ENCODE measurements at places on chromosomes 12 and 14.

DNA sequence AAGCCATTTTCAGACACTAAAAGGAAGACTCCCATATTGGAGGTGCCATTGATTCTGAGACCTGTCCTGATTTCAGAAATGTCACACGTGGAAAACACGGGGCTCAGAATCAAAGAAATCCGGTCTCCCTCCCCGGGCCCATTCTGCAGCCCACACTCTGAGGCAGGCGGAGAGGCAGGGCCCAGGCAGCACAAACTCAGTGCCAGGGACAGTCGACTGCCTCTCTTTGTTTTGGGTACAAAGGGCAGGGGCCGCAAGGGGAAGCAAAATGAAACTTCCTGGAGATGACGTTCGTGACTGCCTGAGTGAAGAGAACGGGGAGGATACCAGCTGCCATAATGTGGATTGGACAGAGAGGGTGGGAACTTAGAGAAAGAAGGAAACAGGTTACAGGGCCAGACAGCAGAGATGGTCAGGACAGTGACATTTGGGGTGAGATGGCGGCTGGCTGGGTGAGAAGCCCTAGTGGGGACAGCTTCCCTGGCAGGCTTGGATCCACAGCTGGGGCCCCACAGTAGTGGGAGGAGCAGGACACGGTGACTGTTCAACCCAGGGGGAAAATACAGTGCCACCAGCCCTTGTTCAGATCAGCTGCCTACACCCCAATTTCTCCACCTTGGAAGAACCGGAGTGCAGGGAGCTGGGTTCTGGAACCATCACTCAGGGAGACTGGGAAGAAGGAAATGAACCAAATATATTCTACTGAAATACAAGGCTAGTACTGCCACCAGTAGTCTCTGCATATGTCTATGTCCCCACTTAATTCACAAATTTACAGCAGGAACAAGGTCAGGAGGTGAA, 8.1 kb downstream of the GAPDH start:
- DNase-seq = no peak

- peak; percentile 61 for DNase-seq
Measured at GRCh38 chr12:70196811-70197281, 46.4 kb upstream of the CNOT2 start.

DNA sequence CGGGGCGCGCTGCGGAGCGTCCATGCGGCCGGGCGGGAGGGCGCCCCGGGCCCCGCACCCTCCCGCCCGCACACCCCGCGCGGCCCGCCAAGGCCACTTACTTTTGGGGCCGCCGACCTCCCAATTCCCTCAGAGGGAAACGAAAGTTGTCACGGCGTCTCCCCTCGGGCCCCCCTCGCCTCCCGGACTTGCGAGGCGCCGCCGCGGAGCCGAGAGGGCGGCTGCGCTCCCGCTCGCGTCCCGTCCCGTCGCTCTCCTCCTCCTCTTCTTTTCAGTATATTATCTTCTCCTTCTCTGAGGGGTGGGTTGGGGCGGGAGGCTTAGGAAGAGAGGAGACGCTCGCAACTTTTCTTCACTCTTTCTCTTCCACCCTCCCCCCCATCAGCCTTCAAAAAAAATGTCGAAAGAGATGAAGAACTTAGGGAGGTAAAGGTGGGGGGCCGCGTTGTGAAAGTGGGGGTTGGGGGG, 613 bp downstream of the DUSP16 start:
- DNase-seq = peak; percentile 72

DNA sequence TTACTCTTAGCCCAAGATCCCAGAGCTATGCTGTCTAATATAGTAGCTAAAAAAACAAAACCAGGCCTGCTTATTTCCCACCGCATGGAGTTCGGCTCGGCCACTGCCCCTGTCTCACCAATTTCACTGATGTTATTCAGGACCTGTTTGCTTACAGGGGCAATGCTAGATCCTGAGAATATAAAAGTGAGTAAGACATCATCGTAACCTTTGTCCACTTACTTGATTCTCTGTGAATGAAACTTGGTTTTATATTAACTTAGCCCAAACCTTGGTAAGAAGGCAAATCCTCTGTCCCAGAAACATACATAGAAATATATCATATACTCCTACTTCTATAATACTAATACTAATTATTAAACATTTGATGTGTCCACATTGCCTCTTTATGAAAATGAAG, 56.6 kb downstream of the RNFT2 start:
- DNase-seq = no peak

DNA sequence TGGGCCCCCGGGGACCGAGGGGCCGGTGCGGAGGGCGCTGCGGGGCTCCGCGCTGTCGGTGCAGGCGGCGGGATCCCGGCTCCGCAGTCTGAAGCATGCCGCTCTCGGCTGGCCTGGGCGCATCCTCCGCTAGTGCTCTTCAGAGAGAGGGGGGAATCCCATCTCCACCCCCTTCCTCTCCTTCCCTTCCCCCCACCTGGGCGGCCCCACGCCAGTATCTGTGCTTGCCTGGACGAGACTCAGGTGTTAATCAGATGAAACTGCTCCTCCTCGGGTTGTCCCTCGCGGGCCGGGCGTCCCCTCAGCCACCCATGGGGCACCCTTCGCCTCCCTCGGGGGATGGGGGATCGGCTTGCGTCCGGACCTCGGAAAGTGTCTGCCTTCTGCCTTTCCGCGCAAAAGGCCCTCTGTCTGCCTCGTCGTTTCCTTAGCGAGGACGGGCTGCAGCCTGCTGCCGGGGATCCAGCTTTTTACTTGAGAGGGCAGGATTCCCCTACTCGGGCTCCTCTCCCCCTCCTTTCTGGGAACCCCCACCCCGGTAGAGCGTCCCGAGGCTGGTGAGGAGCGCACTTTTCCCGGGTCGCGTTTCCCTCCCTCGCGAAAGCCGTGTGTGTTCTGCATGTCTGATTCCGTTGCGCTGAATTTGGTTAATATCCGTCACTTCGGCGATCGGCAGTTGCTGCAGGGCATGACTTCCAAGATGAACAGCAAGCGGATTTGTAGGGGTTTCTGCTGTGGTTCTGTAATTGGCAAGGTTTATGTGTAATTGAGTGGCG, 1.1 kb downstream of the GPHN start:
- DNase-seq = peak; percentile 63

DNA sequence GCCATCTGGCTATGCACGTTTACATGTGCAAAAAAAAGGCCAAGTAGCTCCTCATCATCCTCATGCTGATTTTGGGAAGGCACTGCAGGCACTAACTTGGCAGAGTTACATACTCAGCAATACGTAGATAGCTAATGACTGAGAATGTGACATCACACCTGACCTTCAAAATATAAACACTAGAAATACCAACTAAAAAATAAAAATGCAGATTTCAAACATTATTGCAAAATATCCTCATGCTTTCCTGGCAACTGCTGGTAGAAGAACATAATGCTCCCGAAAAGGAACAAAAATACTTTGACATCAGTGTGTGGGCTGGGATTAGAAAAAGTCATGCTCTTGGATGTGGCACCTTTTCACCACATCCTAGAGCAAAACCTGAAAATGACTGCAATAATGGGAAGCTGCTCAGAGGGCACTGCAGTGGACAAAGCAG, 153.2 kb upstream of the ABCD2 start:
- DNase-seq = peak; percentile 65

DNA sequence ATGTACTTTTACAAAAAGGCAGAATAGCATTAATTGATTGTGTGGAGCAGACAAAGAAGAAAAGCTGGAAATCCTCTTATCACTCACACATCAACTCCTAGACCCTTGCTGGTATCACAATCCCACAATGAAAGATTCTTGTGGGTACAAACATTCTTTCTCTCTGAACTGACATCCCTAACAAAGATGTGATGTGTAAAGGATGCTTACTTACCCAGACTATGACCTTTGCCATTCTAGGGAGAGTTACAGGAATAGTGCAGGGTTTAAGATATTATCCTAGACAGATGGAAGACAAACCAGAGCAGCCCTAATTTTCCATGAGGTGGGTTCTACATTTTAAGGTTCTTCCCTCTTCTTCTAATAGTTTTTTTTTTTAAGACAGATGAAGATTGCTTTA, 60.4 kb upstream of the SLC6A15 start:
- DNase-seq = no peak

DNA sequence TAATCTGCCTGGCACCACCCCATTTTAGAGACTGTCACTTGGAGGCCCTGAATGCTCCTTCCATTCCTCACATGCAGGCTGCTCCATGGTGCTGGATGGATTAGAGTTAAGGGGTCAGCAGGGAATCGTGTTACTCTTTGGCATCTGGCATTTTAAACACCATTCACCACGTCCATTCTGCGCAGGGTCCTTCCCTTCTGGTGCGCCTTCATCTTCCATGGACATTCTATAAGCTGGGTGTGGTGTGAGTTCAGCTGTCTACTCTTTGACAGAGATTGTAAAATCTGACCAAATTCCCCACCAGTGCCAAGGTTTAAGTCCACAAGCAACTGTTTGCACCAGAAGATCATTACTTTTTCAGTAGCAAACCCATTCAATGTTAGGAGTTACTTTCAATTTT, 47.8 kb downstream of the GIT2 start:
- DNase-seq = peak; percentile 15

DNA sequence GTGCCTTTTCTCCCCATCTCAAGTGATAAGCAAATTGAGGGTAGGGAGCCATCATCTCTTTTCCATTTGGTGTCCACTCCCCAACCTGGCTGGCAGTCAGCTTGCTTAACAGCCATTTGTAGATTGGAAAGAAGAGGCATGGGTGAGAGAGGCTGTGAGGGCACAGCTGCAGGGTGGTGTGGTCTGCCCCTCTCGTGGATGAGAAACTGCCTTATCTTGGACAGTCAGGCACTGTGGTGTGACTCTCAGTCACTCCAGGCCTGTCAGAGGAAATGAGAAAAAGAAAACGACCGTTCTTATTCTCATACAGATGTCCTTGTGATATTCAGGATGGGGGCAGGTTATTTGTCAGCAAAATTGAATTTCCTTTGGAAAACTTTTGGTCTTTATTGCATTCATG, 65.1 kb upstream of the SRSF5 start:
- no peak for DNase-seq

DNA sequence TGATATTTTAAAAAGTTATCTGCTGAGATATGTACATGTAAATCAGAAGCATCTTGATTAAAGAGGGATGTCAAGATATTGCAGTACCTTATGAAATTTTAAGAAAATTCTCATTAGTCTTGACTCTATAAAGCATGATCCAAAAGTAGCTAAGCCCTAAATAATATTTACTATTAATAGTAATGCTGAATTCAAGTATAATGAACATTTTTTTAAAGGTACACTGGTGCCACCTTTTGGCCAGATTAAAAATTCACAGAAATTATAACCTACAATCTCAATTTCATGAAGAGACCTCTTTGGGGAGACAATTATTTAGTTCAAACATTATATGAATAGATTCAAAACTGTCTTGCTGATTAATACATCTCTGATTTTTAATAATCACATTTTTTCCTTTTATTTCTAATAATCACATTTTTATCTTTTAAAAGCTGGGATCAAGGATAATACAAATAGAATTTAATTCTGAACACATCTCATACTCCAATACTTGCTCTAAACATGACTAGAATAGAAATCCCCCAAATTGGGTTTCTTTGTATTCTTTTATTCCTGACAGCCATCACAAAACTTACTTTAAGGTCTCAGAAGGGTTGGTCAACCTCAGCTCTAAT, 13.4 kb downstream of the AKAP5 start:
- DNase-seq = peak; percentile 67

DNA sequence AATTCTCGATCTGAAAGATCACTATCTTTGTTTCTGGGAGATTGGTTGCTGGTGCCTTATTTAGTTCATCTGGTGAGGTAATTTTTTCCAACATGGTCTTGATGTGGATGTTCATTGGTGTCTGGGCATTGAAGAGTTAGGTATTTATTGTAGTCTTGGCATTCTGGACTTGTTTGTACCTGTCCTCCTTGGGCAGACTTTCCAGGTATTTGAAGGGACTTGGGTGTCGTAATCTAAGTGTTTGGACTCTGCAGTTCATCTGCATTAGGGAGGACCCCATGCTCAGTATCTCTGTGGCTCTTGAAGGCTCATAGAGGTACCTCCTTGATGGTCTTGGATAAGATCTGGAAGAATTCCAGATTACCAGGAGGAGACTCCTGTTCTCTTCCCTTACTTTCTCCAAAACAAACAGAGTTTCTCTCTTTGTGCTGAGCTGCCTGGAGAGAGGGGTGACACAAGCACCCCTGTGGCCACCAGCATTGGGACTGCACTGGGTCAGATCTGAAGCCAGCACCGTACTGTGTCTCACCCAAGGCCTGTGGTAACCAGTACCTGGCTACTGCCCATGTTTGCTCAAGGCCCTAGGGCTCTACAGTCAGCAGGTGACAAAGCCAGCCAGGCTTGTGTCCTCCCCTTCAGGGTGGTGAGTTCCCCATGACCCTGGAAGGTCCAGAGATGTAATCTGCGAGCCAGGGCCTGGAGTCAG, 5.3 kb downstream of the A2ML1 start:
- DNase-seq = no peak
